ENCODE measurements at places on chromosomes 12 and 14. TPM values are rescaled to one million over a fixed set of nuclear protein-coding genes. Genes with fewer than 3 reads are reported as not detected.

The KLHL33 gene
- under 0.01 TPM for total RNA-seq

The PLEKHG7 gene
- not detected for total RNA-seq

The CSRP2 gene
- 22.7 TPM for total RNA-seq

The GPR65 gene
- 0.67 TPM for total RNA-seq

The KCNK10 gene
- total RNA-seq: not detected

The HOXC4 gene
- not detected for total RNA-seq

The UBC gene
- total RNA-seq: 1,443 TPM

The ACVRL1 gene
- 1.00 TPM for total RNA-seq

The OASL gene
- 70.9 TPM for total RNA-seq

The NUAK1 gene
- 1.5 TPM for total RNA-seq

The ZC2HC1C gene
- total RNA-seq: 0.62 TPM

The PIANP gene
- not detected for total RNA-seq

The LRTM2 gene
- not detected for total RNA-seq

The TAS2R30 gene
- 7.7 TPM for total RNA-seq

The TRMT5 gene
- total RNA-seq: 13.4 TPM

The ACRBP gene
- not detected for total RNA-seq

The FOXN3 gene
- 19.6 TPM for total RNA-seq

The PRPH gene
- total RNA-seq: not detected

The RND1 gene
- under 0.01 TPM for total RNA-seq

The MYF5 gene
- total RNA-seq: not detected

The KLRC2 gene
- not detected for total RNA-seq

The TNS2 gene
- total RNA-seq: 10.0 TPM

The NELL2 gene
- total RNA-seq: not detected

The ISCA2 gene
- total RNA-seq: 18.5 TPM

The C1RL gene
- 18.0 TPM for total RNA-seq

The SMCO3 gene
- total RNA-seq: 1.0 TPM

The INHBE gene
- total RNA-seq: not detected

The CIDEB gene
- 1.7 TPM for total RNA-seq

Data from melanocyte of skin (primary cell).